ENCODE measurements at places on chromosomes 2 and 18. TPM values are rescaled to one million over a fixed set of nuclear protein-coding genes. Genes with fewer than 3 reads are reported as not detected.

- DNase-seq, result no peak
Observed at GRCh38 chr2:69815717-69816116, 13.7 kb upstream of the GMCL1 start.

DNA sequence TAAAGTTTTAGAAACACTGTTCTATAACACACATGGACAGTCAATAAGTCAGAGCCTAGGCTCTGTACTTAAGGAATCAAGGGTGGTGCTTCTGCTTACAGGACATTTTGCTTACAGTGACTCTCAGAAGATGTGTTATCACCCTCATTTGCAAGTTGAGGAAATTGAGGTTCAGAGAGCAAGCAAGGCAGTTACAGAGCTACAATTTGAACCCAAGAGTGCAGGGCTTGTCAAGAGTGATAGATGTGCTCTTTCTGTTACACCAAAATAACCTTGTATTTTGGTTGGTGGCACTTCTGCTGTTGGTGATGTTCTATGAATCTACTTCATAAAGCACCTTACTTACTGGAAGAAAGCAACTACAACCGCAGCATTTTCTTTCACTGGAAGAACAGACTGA lies 170.2 kb downstream of the THADA start:
- DNase-seq, result no peak

The MYO5B gene
- 0.41 TPM for total RNA-seq

- no peak for DNase-seq
Observed at GRCh38 chr2:239143858-239144712, 256.7 kb downstream of the HDAC4 start.

DNA sequence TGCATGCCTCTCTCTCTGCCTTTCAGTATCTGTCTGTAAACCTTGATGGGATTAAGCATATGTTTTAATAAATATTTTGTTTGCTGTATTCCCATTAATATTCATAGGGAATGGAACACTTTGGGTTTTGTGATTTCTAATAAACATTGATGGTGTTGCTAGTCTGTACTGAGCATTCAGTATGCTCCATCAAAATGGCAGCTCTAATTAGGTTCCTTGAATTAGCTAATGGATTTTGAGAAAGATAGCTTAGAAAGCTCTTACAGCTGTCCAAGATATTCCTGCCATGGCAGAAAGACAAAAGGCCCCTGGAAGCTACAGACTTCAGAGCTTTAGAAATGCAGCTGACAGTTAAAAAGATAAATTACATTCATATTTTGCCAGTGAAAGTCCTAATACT lies 199.2 kb upstream of the NRP2 start:
- DNase-seq, result no peak

The CD8B2 gene
- 0.76 TPM for total RNA-seq

- DNase-seq, result no peak
Observed at GRCh38 chr2:122136056-122136455, 380.6 kb downstream of the TSN start.

- no peak for DNase-seq
Observed at GRCh38 chr2:46284796-46285195, 12.4 kb upstream of the EPAS1 start.

DNA sequence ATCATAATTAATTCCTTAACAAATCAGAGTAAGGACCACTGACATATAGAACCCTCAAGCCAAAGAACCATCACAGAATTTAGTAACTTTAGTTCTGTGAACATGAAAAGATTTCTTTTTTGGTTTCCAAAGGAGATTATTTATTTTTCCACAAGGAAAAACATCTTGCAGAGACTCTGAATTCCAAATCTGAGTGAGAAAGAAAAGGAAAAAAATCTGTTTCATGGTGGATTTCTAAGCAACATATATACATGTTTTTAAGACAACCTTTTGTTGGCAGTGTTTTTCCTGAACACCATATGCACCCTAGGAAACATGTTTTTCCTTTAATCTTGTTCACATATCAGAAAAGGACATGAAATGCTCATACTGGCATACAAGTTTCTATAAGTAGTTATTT lies 149.8 kb downstream of the AGPS start:
- no peak for DNase-seq

DNA sequence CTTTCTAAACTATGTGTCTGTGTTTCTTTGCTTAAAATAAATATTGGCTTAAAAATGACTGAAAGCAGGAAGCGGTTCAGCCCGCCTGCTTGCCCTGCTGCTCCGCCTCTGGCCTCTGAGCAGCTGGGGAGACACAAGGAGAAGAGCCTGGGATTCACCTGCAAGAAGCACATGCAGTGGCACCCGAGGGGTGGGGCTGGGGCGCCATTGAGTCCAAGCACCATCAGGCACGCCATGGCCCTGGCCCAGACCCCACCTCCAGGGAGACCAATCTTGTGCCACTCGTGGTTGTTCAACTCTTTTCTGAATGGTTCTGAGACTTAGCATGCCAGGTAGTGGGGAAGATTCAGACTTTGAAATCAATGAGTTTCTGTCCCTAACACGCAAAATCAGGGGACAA lies 495.5 kb upstream of the MYT1L start:
- DNase-seq, result no peak

All from activated naive CD4-positive, alpha-beta T cell treated with anti-CD3 and anti-CD28 coated beads, Interleukin-2, amount 50 U/mL, for 72 hours (primary cell).